Naive thymus-derived CD4-positive, alpha-beta T cell (primary cell): ENCODE measurements at places on chromosomes 12 and 14. TPM values are rescaled to one million over a fixed set of nuclear protein-coding genes. Genes with fewer than 3 reads are reported as not detected.

Gene TMEM132C
- total RNA-seq: not detected

Gene BCL2L14
- 7.6 and 10.5 TPM in 2 replicates for total RNA-seq

Gene CLEC4C
- not detected in 2 replicates for total RNA-seq

GRCh38 chr14:95067526-95067925 is 89.8 kb downstream of the DICER1 start:
- no peak for DNase-seq

- no peak for DNase-seq
These were observed 34.2 kb downstream of the CKAP4 start for GRCh38 chr12:106213662-106214061.

- DNase-seq: no peak
These were observed 140.4 kb upstream of the NRXN3 start for GRCh38 chr14:78029601-78030372.

DNA sequence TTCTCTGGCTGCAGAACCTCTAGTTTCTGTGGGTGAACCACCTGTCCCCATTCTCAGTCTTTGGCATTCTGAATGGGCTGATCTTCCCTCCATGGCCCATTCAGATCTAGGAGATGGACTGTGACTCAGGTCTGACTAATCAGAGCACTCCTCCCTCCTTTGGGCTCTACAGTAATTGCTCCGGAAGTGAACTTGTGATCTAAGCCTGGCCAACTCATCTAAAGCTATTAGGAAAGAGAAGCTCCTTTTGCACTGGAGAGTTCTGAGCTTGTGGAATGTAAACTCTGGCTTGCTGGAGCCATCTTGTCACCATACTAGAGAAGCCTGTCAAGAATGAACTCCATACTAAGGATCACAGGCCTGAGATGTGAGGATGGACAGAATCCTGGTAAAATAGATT is 168.2 kb downstream of the SUDS3 start:
- no peak for DNase-seq

DNA sequence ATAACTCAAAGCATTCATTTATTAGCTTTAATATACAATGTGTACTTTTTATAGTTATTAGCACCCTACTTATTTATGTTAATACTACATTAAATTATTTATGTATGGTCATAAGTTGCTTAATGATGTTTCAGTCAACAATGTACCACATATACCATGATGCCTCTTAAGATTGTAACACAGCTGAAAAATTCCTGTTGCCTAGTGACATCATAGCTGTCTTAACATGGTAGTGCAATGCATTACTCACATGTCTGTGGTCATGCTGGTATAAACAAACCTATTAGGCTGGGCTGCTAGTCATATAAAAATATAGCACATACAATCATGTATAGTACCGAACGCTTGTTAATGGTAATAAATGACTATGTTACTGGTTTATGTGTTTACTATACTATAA is 120.4 kb downstream of the ANO6 start:
- DNase-seq: no peak

GRCh38 chr14:24913021-24913420 is 136.9 kb downstream of the STXBP6 start:
- DNase-seq: no peak

DNA sequence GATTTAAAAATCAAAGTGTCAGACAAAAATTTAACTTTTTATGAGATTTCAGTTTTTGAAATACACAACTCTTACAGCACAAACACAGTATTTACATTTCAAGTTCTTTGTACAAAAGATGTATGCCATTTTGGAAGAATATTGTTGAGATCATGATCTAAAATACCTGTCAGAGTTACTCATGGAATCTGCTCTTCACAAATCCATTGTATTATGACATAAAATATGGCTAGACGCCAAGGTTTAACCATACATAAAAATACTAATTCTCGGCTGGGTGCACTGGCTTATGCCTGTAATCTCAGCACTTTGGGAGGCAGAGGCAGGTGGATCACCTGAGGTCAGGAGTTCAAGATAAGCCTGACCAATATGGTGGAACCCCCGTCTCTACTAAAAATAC is 6.2 kb upstream of the SYCP3 start:
- DNase-seq: no peak
